ENCODE measurements at places on chromosomes 11 and 22.

DNA sequence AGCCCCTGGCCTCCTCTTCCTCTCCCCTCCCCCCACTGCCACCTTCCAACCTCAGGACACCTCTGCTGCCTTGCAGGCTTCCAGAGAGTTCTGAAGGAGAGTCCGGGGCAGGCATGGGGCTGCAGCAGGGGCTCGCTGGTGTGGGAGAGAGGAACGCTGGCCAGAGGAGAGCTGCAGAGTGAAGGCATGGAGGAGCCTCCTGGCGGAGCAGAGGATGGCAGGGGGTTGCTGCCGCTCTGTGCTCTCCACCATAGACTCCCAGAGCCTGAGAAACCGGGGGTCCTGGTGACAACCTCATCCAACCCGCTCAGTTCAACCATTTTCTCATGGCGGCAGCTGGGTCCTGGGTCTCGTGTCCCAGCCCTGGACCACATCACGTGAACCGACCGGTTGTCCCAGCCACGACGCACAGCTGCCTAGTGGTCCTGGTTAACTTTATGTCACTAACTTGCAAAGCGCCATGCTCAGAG is 17.5 kb downstream of the MRGPRG start:
- no peak for DNase-seq

DNA sequence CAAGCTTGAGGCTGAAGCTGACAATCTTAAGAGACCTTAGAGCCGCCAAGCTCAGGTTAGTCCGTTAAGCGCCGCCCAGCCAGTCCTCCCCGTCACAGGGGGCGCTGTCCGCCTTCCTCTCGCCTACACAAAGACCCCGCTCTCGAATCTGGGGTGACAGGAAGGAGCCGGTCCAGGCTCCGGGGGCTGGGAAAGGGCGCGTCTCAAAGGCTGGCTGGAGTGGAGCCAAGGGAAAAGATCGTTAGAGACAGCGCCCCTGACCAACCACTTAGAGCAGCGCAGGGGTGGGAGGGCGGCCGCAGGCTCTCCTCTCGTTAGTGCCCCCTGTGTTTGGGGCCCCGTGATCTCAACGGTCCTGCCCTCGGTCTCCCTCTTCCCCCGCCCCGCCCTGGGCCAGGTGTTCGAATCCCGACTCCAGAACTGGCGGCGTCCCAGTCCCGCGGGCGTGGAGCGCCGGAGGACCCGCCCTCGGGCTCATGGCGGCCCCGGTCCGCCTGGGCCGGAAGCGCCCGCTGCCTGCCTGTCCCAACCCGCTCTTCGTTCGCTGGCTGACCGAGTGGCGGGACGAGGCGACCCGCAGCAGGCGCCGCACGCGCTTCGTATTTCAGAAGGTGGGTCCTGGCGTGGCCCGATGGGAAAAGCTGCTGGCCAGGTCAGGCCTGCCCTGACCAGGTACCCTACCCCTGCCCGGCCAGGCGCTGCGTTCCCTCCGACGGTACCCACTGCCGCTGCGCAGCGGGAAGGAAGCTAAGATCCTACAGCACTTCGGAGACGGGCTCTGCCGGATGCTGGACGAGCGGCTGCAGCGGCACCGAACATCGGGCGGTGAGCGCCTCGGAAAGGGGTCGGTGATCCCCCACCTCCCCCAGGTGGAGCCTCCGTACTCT is at the start of gene MUS81:
TSS of gene MUS81 (plus strand) at position 156 of the 887 bp plus-strand sequence. CDS start at position 477, 321 bp downstream.
- DNase-seq: peak; percentile 97

DNA sequence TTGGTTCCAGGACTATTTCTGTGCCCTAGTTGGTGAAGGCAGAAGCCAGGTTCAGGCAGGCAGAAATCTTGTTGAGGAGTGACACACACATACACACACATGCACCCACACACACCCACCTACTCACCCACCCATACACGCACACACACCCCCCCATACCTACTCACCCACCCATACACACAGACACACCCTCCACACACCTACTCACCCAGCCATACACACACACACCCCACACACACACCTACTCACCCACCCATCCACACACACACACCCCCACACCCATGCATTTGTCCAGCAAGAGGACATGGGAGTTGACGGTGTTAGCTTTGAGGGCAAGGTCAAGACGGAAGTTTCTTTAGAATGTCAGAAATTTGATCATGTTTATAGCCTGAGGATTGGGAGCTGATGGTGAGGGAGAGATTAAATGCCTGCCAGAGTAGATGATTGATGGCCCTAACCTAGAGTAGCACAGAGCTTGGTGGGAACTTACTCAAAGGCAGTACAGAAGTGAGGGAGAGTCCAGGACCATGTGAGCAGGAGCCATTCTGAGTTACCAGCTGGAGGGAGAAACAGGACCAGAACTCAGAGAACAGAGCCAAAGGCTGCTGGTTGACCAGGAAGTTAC is 68.9 kb downstream of the CYB5R2 start:
- no peak for DNase-seq

DNA sequence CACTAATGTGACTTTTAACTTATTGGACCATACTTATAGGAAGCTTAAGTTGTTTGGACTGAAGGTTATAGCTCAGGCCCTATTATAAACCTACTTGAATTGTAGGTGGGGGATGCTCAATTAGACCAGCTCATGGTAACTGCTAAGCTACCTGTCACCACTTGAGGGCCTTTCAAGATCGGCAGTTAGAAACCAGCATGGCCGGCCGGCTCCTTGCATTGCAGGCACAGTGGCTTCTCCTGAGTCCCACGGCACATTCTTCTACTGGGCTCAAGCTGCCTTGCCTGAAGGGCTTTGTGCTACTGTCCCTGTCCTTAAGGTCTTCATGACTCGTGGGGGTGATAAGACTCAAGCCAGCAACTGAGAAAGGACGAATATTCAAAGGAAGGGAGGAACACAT is 70.8 kb downstream of the TBC1D22A start:
- no peak for DNase-seq

DNA sequence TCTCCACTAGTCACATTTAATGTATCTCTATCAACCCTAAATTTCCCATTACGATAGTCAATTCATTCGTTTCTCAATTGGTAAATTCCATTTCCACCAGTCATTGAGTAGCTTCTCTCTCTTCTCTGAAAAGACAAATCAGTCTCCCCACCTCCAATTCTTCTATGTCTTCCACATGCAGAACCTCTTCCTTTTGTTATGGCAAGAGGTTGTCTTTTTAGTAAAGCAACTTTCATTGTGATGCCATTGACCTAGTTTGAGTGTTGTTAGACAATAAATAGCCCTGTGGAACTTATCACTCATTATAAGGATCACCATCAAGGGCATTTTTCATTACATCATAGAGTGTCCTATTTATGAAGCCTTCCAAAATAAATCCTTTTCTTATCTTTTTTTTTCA is 340.9 kb downstream of the LRRC4C start:
- DNase-seq: no peak

GRCh38 chr22:42780070-42780540 is 59.4 kb upstream of the A4GALT start:
- peak; percentile 6 for DNase-seq

DNA sequence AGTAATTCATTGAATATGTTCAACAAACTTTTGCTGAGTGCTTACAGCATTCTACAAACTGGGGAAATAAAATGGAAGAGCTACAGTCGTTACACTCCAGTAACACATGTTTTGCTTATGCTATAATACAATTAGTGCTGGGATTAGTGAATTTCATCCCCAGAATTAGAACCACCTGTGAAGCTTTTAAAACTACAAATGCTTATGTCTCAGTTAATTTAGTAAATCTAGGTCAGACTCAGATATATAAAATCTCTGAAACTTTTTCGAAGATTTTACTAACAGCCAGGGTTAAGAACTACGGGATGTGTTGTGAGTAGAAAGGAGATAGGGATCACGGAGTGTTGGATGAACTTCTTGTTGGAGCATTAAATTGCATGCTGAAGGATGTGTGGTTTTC is 33.7 kb upstream of the EED start:
- no peak for DNase-seq

DNA sequence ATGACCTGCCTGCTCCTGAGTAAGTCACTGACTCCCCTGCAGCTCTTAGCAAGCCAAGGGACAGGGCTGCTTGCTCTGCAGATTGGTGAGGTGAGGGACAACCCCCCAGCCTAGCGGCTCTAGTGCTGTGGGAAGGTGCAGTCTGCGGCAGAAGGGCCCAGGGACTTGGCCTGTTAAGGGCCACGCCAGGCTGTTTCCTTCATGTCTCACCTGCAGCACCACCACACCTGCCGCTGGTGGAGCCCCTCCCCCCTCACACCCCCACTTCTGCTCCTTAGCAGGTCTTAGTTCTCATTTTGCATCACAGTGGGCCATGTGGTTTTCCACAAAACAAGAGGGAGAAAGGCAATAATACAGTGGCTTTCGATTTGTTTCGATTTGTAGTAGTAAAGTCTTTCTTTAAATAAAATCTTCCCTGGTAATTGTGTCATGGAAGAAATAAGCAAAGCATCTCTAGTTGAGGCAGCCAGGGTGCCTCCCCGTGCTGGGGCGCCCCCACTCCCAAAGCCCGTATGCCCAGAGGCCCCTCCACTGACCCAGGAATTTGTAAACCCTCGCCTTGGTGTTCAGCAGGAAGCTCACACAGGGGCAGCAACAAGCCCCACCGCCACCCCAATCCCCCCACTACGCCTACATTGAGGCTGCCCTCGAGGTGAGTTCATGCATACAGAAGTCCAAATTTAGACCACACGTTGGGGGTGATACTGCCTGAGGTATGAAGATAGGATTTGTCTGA is 86.5 kb upstream of the CLDN5 start:
- DNase-seq: no peak

GRCh38 chr11:119706029-119706428 is 23.0 kb downstream of the NECTIN1 start:
- DNase-seq: no peak

DNA sequence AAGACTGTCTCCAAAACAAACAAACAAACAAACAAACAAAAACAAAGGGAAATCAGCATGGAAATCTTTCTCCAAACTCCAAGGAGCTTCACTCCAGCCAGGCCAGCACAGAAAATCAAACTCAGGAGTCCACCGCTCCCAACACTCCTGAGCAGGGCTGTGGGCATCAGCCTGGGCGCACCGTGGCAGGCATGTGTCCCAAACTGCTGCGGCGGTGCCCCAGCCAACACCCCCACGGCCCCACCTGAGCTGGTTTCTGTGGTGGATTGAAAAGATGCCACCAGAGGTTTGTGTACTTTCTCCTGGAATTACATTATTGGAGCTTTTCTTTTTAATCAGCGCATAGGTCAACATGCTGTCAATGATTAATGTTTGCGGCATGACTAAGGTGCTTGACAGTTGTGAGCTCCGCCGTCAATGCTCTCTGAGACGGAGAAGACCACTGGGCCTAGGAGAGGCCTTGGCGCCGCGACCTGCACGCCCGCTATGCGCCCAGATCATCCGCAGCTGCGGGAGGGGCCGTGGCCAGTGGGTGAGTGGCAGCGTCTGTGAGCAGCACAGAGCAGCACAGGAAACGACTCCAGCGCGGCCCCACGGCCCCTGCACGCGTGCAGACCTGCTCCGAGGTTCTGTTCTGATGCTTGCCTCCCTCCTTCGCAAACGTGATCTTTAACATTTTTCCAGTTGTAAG is 18.1 kb downstream of the DRD4 start:
- no peak for DNase-seq

GRCh38 chr11:114664641-114665040 is 13.7 kb upstream of the NXPE2 start:
- no peak for DNase-seq

GRCh38 chr11:36622431-36623136 is 24.5 kb upstream of the RAG2 start:
- DNase-seq: no peak

GRCh38 chr22:36608987-36609386 is 80.0 kb upstream of the EIF3D start:
- no peak for DNase-seq

DNA sequence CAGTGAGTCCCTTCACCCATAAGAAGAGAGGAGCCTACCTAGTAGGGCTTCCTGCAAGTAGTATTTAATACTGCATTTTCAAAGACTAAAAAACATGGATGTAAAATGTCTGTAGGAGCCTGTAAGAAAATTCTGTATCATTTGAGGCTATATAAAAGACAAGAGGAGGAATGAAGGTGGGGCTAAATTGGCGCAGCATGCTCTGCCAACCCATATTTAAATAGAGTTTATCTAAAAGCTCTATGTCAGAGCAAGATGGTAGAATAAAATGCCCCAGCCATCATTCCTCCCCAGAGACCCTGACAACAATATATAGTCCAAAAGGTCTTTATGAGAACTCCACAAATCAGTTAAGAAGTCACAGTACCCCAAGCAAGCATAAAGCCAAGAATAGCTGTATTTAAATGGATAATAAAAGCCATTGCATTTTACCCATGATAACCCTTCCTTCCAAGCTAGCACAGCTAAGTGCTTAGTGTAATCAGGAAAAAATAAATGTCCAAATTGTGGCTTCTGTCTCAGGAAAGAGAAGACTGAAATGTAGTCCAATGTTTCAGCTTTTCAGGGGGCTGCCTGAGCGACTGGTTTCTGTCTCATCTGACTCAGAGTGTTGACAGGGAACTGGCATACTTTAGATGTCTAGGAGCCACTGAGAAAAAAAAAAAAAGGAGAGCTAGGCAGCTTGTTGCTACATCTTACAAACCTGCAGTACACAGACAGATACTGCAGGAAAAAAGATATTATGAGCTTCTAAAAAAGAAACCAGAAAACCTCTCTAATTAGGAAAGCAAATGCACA is 258.6 kb downstream of the METTL15 start:
- no peak for DNase-seq

DNA sequence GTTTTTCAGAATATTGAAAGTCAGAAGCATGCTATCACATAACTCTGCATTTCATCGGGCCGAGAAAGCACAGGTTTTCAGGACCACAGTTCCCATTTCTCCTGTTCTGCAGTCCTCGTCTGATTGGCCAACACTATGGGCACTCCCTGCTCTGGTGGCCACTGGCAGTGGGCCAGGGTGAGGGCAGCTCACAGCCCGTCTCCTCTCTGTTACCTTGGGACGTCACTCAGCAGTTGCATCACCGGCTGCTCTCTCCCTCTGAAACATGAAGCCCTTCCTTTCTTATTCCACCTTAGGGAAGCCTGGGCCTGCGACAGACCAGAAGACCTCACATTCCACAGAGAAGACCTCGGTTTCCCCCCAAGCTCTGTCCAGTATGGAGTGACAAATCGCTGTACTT is 11.4 kb upstream of the MICAL3 start:
- no peak for DNase-seq

All from T-helper 9 cell (primary cell).